ENCODE measurements at places on chromosomes 6 and 20. TPM values are rescaled to one million over a fixed set of nuclear protein-coding genes. Genes with fewer than 3 reads are reported as not detected.

DNA sequence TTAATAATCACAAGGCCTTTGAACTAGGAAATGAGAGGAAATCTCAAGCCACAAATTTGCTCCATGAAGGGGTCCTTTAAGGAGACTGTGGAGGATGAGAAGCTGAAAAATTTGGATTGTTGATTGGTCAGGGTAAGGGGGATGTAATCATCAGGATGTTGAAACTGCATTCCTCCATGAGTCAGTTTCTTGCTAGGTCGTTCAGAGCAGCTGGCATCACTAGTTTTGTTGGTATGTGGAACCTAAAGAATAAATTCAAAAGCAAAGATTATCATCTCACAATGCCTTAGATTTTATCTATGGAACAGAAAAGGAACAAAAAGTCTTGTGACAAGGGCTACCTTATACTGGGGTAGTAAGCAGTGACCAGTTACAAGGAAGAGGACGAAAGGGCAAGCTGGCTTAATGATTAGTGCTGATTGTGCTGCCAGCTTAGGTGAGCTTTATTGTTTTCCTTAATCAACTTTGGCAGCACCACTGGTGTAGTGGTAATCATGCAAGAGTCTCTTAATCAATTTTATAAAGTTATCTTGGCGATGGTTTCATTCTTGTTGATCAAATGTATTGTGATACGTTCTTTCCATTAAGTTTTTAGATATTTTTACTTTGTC lies 36.6 kb downstream of the CRISP2 start:
- no peaks in the 10 kb centered on the region for H3K27me3 ChIP-seq
- H3K36me3 ChIP-seq = no peaks in the 10 kb centered on the region
- H3K4me3 ChIP-seq = no peak overlapping the region
- H3K4me1 ChIP-seq = no peaks in the 10 kb centered on the region

GRCh38 chr6:121544691-121545090 lies 109.2 kb downstream of the GJA1 start:
- DNase-seq = no peak
- no peaks in the 10 kb centered on the region for H3K4me1 ChIP-seq
- no peak overlapping the region for H3K27ac ChIP-seq
- H3K36me3 ChIP-seq = no peaks in the 10 kb centered on the region
- no peak overlapping the region for H3K4me3 ChIP-seq

DNA sequence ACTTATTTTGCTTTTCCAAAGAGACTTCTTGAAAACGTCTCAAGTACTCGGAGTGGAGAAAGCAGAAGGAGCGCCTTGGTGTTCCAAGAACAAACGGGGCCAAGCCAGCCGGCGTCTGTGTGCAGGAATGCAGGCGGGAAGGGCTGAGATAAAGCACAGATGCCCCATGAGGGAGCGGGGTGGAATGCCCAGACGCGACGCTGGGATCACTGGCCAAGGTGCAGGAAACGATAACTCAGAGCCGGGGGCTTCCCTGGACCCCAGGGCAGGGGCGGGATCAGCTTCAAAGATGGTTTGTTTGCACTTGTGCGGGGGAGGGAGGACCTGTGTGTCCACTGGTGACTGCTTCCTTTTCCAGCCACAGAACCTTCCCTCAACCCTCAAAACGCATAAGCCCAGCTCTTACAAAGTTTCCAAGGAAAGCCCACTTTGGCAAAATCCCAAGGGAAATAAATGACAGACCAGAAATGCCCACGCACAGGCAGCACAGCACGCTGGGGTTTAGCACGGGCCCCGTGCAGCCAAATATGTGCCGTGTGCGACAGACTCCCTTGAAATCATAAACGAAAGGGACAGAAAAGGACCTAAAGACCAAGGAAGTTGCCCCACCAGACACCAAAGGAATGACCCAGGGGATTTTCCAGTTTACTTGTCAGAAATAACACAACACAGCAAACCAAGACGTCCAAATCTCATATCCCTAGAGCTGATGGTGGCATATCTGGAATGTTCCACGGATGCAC lies 113.9 kb downstream of the NFATC2 start:
- H3K27me3 ChIP-seq = no peaks in the 10 kb centered on the region
- no peak overlapping the region for H3K27ac ChIP-seq
- H3K4me3 ChIP-seq = no peak overlapping the region

- H3K36me3 ChIP-seq = no peaks in the 10 kb centered on the region
- no peak overlapping the region for H3K27ac ChIP-seq
- no peaks in the 10 kb centered on the region for H3K27me3 ChIP-seq
- DNase-seq = no peak
- H3K4me1 ChIP-seq = no peaks in the 10 kb centered on the region
Measured at GRCh38 chr6:130119211-130119610, 100.8 kb downstream of the L3MBTL3 start.

Gene OPRM1
- not detected for total RNA-seq

Gene SLC44A4
- 18.6 TPM for total RNA-seq

Gene MUC21
- total RNA-seq = not detected
